A549 treated with ZK216348 at 1 μM for 4 hours (cell line): ENCODE measurements at places on chromosomes 7 and 10. TPM values are rescaled to one million over a fixed set of nuclear protein-coding genes. Genes with fewer than 3 reads are reported as not detected.

The WNT8B gene
- 0.07 TPM in 1 of 5 replicates, not detected in the others for total RNA-seq

The C7orf57 gene
- 0.20 to 0.67 TPM (median 0.31 TPM) in 5 replicates for total RNA-seq

The RHOBTB1 gene
- total RNA-seq, result 8.8 to 12.8 TPM (median 9.4 TPM) in 5 replicates

The PIK3AP1 gene
- 0.47 to 0.99 TPM (median 0.63 TPM) in 5 replicates for total RNA-seq

The MOSPD3 gene
- total RNA-seq, result 14.8 to 23.1 TPM (median 20.0 TPM) in 5 replicates

The GATAD1 gene
- 13.6 to 21.0 TPM (median 18.4 TPM) in 5 replicates for total RNA-seq

The HHEX gene
- 12.8 to 15.5 TPM (median 14.1 TPM) in 5 replicates for total RNA-seq

The CADPS2 gene
- 0.06 TPM in 1 of 5 replicates, not detected in the others for total RNA-seq

The GARS1 gene
- 143 to 185 TPM (median 155 TPM) in 5 replicates for total RNA-seq

The CCL24 gene
- total RNA-seq, result not detected in 5 replicates

The DENND10 gene
- total RNA-seq, result 39.5 to 69.0 TPM (median 57.1 TPM) in 5 replicates

The ATP6V1F gene
- 232 to 276 TPM (median 256 TPM) in 5 replicates for total RNA-seq

The DYNC1I1 gene
- total RNA-seq, result not detected in 5 replicates

The ASB10 gene
- not detected in 5 replicates for total RNA-seq

The PDE6C gene
- not detected in 5 replicates for total RNA-seq

The YWHAG gene
- total RNA-seq, result 170 to 261 TPM (median 253 TPM) in 5 replicates
